Tibial nerve (tissue), 4 donors: ENCODE measurements at places on chromosomes 12 and 14.

DNA sequence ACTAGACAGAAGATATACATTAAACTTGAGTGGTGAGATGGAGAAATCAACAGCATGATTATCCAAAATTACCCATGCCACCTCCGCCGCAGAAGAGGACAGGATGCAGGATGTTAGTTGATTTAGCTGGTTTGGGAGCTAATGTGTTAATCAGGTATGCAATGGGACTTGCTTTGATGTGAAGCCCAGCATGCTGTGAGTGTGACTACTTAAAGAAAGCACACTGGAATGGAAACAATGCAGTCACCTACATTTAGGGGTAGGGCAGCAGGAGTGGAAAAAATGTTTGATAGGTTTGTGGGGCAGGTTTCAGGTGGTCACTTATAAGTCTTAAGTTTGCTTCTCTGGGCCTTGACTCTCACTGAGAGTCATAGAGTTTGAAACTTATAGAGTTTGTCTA, 170.0 kb upstream of the DAAM1 start:
- no peak for DNase-seq

GRCh38 chr14:81329640-81330381, 70.3 kb downstream of the STON2 start:
- no peak for DNase-seq

GRCh38 chr14:61498303-61498702, 176.9 kb downstream of the PRKCH start:
- no peak for DNase-seq

DNA sequence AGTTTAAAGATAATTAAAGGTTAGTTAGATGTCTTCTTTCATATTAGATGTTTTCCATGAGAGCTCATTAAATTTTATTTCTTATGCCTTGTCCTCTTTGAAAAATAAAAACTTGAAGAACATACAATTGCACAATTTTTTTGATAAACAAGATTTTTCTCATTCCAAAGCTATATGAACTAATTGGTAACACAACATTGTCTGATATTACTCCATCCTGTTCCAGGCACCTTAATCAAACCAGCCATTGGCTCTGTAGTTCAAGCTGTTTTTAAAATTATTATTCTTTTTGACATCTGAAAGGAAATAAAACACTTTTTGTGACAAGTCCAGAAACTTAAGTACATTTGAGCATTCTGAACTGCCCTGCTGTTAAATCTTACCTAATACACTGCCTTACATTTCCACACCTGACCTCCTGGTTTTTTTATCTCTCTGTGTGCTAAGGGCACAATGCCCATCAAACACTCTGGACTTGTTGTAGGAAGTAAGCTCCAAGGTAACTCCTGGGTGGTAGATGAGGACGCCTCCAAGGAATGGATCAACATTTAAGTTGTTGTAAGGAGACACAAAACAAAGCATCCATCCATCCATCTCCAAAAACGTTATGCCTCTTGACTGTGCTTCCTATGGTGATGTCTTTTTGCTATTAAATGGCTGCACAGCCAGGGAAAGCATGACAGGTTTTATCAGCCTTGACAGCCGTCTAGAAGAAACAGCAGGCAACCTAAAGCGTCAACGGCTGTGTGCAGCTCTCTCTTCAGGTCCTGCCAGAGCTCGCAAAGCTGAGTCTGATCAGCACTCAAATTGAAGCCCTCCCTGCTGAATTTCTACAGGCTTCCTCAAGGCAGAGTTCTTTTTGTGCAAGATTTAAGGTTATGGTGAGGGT, 449.9 kb upstream of the FLRT2 start:
- no peak for DNase-seq

- DNase-seq = no peak
These were observed 18.1 kb downstream of the EGLN3 start for GRCh38 chr14:33932576-33933345.

- no peak for DNase-seq
These were observed 8.1 kb downstream of the TAMALIN start for GRCh38 chr12:52014567-52015530.

DNA sequence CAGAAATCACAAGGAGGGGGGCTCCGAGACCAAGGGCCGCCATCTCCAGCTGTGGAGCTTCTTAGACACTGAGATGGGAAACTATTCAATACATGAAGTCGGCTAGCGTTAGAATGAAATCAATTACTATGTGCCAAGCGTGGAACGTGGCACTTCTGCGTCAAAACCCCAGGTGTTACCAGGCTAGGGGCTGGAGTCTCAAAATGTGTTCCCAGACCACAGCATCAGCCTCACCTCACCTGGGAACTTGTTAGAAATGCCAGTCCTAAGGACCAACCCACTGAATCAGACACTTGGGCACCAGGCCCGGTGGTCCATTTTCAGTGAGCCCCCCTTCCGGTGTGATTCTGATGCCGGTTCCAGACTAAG, 5.0 kb upstream of the SETD1B start:
- DNase-seq = no peak

- DNase-seq = no peak
These were observed 636 bp upstream of the ARL6IP4 start for GRCh38 chr12:122979908-122980182.

DNA sequence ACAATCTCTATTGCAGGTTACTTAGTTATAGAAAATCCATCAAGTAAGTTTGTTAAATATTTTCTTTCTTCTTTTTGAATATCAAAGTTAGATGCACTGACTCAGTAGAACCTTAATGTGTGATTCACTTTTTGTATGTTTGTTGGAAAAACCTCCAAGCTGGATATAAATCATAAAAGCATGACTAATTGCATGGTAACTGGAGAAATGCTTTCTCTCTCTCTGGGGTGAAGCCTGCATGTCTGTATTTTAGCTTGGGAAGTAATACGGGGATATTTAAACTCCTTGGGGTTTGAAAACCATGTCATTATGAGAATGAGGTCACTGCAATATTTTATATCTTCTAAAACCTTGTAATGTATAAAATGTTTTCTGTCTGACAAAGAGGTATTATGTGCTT, 58.6 kb upstream of the MYF6 start:
- no peak for DNase-seq

- DNase-seq = no peak
These were observed 2.7 kb downstream of the CD4 start for GRCh38 chr12:6791931-6792520.

DNA sequence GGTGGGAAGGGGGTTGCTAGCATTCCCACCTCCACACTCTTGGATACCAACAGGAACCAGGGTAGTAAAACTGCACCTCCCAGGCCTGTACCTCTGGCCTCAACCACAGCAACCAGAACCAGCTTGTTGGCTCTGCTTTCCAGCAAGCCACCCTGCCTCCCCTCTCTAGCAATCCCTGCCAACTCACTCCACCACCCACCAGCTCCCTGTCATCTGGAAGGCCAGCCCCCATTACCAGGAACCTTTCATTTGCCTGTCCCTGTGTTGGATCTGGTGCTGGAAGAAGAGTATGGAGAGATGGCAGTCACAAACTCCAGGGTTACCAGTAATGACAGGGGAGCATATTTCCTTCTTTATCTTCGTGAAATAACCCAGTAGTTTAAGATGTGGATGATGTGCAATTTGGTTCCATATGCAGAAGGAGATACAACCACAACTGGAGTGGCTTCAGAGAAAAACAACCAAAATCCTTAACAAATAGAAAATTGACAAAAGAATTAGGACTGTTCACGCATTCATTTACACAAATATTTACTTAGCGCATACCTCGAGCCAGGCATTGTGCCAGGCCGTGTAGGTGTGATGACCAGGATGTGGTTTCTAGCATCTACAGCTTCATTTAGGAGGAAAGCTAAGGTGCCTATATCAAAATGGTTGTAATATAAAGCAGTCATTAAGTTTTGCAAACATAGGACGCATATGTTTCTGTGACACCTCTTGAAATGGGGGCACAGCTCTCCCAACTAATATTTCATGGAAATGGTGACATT, 3.4 kb downstream of the B4GALNT3 start:
- DNase-seq = no peak

GRCh38 chr12:13661005-13661887, 320.2 kb downstream of the GRIN2B start:
- peak; percentile 64 for DNase-seq

- DNase-seq = peak; percentile 8
These were observed 34.8 kb upstream of the PMCH start for GRCh38 chr12:102232446-102232845.

- no peak for DNase-seq
These were observed 128.3 kb downstream of the SLC35F4 start for GRCh38 chr14:57737598-57737997.

DNA sequence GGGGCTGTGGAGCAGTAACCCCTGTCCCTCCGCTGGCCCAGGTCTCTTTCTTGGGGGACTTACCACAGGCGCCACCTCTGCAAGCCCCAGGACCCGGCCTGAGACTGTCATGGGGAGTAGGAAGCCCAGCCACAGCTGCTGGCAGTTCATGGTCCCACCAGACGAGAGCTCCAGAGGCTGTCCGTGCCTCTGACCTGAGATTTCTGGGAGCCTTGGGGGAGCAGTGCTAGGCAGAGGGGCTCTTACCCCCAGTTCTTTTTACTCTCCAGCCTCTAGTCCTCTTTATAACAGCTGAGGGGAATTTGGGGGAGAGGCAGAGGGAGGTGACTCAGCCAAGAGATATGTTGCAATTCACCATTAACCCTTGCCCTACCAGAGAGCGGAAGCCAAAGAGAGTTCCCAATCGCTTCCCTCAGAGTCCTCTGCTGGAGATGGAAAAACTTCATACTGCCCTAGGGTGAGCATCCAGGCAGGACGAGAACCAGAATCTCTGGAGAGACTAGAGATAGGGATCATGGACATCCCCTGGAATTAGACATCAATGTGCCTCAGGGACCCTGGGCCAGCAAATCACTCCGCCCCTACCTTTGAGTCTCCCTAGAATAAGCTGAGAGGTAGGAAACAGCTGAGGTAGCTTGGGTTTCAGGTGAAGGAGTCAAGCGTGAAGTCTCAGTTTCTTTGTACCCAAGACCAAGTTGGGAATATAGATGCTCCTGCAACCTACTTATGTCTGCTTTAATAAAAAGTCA, at the start of gene MMP19:
TSS of gene MMP19 (minus strand) at position 256 of the 749 bp plus-strand sequence. CDS start at position 150, 106 bp downstream.
- DNase-seq = no peak

DNA sequence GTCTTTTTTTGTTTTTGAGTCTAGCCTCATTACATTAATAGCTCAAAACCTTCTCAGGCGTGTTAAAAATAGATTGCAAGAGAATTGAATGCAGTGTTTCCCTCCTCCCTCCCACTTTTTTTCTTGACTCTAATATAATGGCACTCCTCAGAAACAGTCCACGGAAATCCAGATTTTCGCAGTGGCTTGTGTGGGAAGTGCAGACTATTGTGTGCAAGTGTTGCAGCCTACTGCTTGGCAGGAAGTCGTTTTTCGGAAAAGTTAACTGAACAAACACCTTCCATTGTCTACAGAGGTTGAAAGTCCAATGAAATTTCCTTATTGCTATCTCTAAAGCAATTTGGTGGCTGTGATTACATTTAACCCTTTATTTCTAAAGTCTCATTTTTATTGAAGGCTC, 147.9 kb upstream of the E2F7 start:
- DNase-seq = no peak

- no peak for DNase-seq
These were observed 116.2 kb upstream of the FRMD6 start for GRCh38 chr14:51535443-51536044.
